ENCODE measurements at places on chromosomes 4 and X. TPM values are rescaled to one million over a fixed set of nuclear protein-coding genes. Genes with fewer than 3 reads are reported as not detected.

GRCh38 chr4:23135792-23136645 lies 443.3 kb downstream of the GBA3 start:
- no peaks in the 10 kb centered on the region for H3K27me3 ChIP-seq
- no peak overlapping the region for H3K27ac ChIP-seq
- H3K36me3 ChIP-seq, result no peaks in the 10 kb centered on the region
- no peak for DNase-seq
- no peak overlapping the region for H3K4me3 ChIP-seq

SGMS2 gene
- 9.7 TPM for total RNA-seq

- H3K4me3 ChIP-seq, result no peak overlapping the region
- H3K27me3 ChIP-seq, result no peaks in the 10 kb centered on the region
- DNase-seq, result no peak
- H3K36me3 ChIP-seq, result no peaks in the 10 kb centered on the region
Measured at GRCh38 chr4:2869659-2870058, 26.0 kb downstream of the ADD1 start.

SH3TC1 gene
- 0.74 TPM for total RNA-seq

RXFP1 gene
- total RNA-seq, result 0.15 TPM

MAGEA12 gene
- not detected for total RNA-seq

DNA sequence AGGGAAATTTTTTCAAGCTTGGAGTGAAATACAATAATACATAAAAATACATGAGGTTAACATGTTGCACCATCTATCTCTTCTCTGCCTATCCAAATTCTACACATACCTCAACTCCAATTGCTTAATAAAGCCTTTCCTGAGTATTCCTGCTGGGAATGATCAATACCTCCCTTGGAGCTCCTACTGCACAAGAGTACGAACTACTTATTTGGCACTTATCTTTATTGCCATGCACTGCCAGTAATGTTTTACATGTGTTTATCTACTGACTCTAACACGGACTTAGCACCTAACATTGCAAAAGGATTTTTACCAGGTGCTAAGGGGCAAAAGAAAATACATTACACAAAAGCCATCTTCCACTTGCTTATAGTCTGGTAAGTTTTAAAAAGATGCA lies 80.2 kb downstream of the ADGRA3 start:
- H3K4me1 ChIP-seq, result peaks cover 2% of the 10 kb centered on the region
- DNase-seq, result no peak
- H3K4me3 ChIP-seq, result no peak overlapping the region
- peaks cover 30% of the 10 kb centered on the region for H3K36me3 ChIP-seq
- no peaks in the 10 kb centered on the region for H3K27me3 ChIP-seq
- no peak overlapping the region for H3K27ac ChIP-seq

GRCh38 chr4:91170768-91171167 lies 1043.6 kb downstream of the CCSER1 start:
- H3K27ac ChIP-seq, result no peak overlapping the region
- DNase-seq, result no peak
- H3K4me3 ChIP-seq, result no peak overlapping the region
- H3K27me3 ChIP-seq, result no peaks in the 10 kb centered on the region

DNA sequence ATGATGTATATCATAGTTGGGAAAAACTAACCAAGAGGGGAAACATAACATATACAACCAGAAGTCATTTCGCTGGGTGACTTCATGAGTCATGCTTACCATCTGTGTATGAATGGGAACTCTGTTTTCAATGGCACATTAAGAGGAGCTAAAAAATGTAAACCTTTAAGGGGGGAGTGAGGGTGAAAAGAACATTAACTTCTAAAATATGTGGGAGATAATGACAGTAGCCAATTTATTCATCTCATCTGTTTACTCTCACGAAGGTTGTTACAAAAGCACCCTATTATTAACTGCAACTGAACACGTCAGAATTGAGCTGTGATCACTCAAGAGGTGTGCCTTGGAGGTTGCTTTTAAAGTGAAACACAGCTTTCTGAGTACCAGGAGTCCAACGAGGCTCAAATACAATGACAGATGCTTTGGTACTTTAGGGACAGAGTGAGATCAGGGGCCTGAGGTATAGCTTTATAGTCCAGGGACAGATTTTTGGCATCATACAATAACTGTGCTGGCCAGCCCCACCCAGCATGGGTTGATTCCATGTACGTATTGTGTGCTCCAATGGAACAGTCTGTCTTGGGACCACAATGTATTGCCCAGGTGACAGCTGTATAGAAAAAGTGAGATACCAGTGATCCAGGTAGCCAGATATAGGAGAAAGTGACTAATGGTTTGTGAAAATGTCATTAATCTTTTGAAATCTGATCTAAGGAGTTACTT lies 107.3 kb downstream of the AMMECR1 start:
- no peak overlapping the region for H3K4me3 ChIP-seq
- H3K27me3 ChIP-seq, result no peaks in the 10 kb centered on the region
- no peak overlapping the region for H3K27ac ChIP-seq
- DNase-seq, result no peak

DNA sequence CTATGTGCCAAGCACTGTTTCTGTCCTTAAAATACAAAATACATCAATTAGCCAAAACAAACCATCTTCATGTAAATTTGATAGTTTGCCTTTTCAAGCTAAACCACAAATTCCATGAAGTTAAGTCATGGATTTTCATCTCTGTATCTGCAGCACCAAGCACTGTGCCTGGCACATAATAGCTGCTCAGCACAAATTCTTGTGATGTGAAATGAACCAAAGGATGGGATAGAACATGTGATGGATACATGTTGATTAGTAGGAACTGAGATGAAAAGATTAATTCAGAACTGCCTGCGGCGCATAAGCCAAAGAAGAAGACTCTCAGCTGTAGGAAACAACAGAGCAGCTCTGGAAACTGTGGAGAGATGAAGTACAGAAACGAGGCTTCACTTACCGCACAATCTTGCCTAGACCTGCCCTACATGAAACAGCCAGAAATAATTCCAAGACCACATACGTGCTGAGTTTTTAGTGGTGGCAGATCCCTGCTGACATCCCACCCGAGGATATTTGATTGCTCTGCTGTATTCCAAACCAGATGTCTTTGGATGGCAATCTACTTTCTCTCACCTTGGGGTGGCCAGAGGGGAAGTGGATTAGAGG lies 40.9 kb upstream of the DCLK2 start:
- peaks cover 10% of the 10 kb centered on the region for H3K4me1 ChIP-seq
- DNase-seq, result no peak
- H3K27me3 ChIP-seq, result no peaks in the 10 kb centered on the region
- peaks cover 1% of the 10 kb centered on the region for H3K36me3 ChIP-seq

DNA sequence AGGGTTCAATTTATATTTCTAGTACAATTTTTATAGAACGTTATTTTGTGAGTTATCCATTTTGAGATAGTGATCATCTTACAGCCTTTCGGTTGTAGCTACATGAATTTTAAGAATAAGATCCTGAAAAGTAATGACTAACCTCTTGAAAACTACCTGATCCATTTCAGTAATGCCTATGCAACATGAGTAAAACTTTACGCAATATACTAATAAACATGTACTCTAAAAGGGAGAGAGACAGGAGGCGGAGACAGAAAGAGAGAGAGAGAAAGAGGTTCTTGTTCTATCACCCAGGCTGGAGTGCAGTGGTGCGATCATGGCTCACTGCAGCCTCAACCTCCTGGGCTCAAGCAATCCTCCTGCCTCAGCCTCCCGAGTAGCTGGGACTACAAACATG lies 816.1 kb downstream of the CCSER1 start:
- H3K27ac ChIP-seq, result no peak overlapping the region
- no peak overlapping the region for H3K4me3 ChIP-seq
- no peaks in the 10 kb centered on the region for H3K36me3 ChIP-seq
- no peak for DNase-seq
- H3K4me1 ChIP-seq, result no peaks in the 10 kb centered on the region

- no peaks in the 10 kb centered on the region for H3K27me3 ChIP-seq
- H3K36me3 ChIP-seq, result no peaks in the 10 kb centered on the region
- H3K27ac ChIP-seq, result peak overlapping the region; percentile 84
Measured at GRCh38 chrX:124217304-124218251, 114.9 kb upstream of the TEX13D start.

DNA sequence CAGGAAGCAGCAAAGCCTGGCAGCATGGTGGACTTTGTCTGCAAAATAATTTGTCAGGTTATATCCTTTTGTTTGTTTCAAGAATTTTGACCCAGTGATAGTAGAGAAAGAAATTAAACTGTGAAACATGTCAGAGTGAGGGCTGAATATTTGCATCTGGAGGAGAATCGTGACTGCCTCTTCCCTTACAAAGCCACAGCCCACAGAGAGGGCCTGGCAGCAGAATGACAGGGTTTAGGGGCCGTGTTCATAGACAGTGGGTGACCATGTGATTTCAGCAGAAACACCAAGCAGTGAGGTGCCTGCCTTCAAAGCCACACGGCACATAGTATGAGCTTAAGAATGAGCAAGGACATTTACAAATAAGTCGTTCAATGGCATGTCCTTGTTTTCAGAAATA lies 24.4 kb upstream of the PLAC8 start:
- no peak overlapping the region for H3K4me3 ChIP-seq
- no peaks in the 10 kb centered on the region for H3K4me1 ChIP-seq
- no peak for DNase-seq
- no peaks in the 10 kb centered on the region for H3K27me3 ChIP-seq
- H3K27ac ChIP-seq, result no peak overlapping the region

GRCh38 chr4:42399393-42399792 lies 2.1 kb downstream of the SHISA3 start:
- H3K27me3 ChIP-seq, result peaks cover 42% of the 10 kb centered on the region
- no peak overlapping the region for H3K27ac ChIP-seq
- peak; percentile 43 for DNase-seq
- peaks cover 5% of the 10 kb centered on the region for H3K4me1 ChIP-seq
